ENCODE measurements at places on chromosomes 16 and 17.

- DNase-seq: no peak
Measured at GRCh38 chr17:67582673-67583081, 135.1 kb upstream of the NOL11 start.

- DNase-seq: peak; percentile 86
Measured at GRCh38 chr17:29369831-29370735, 20.1 kb upstream of the TAOK1 start.

DNA sequence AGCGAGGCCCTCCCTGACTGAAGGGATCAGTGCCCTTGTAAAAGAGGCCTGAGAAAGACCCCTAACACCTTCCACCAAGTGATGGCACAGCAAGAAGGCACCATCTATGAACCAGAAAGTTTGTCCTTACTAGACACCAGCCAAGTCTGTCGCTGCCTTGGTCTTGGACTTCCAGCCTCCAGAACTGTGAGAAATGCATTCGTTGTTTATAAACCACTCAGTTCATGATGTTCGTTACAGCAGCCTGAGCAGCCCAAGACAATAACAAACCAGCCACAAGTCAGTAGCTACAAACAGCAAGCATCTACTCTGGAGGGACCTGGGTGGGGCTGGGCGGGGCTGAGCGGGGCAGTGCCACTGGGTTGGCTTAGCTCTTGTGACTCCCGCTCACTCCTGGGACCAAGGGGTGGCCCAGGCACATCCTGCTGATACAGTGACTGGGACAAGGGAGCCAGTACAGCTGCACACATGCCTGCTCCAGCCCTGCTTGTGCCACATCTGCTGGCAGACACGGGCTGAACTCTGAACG, 234.9 kb downstream of the IRF8 start:
- DNase-seq: no peak

GRCh38 chr17:51188271-51188833, 22.1 kb downstream of the NME2 start:
- DNase-seq: no peak

- no peak for DNase-seq
Measured at GRCh38 chr17:40547079-40547784, 18.0 kb downstream of the CCR7 start.

GRCh38 chr17:82566129-82566960, 46.8 kb downstream of the FOXK2 start:
- no peak for DNase-seq

DNA sequence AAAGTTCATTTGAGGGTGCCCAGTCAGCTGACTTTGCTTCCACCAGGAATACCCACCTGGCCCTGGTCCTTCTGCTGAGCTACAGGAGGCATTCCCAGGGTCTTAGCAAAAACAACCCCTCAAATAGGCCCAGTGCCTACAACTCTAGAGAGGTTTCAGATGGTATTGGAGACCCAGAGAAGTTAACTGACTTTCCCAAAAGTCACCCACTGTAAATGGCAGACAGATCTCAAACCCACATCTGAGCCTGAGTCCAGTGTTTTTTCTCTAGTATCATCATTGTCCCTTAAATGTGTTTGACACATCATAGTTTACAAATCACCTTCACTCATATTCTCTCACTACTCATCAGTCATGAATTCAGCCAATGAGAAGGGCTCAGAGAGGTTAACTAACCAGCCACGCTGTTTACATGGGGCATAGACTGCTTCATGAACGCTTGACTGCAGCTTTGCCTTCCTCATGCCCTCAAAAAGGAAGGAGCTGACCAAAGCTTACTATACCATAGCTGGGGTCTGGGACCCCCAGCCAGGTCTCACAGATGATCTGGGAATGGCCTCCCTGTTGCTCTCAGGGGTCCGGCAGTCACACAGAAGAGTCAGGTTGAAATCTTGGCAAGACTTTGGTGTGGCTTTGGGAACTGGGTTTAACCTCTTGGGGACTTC, 3.7 kb downstream of the PHOSPHO1 start:
- DNase-seq: no peak

GRCh38 chr17:21042458-21043295, at the start of gene USP22:
Gene USP22 (minus strand): TSS chr17:21043011. CDS start chr17:21042835, 176 bp downstream.
- peak; percentile 95 for DNase-seq

GRCh38 chr17:74153821-74154430, 49.6 kb upstream of the RPL38 start:
- DNase-seq: no peak

- DNase-seq: no peak
Measured at GRCh38 chr17:45718791-45719190, 65.3 kb upstream of the CRHR1 start.

- DNase-seq: no peak
Measured at GRCh38 chr17:2940352-2940751, 123.1 kb downstream of the OR1D5 start.

DNA sequence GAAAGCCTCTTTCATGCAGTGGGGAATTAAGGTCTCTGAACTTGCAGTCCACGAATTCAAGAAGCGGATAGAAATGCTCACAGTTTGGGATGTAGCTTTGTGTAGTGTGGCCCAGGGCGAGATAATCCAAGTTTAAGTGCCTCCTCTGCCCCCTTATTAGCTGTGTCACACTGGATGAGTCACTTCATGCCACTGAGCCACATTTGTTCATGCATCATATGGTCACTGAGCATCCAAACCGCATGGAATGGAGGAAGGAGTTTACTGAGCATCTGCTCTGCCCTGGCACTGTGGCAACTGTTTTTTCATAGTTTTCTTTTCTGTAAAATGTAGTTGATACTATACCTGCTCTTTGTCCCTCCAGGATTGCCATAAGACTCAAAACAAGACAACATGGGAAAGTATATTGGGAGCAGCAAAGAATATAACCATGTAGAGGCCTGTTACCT, 15.1 kb upstream of the DHX8 start:
- DNase-seq: peak; percentile 92

DNA sequence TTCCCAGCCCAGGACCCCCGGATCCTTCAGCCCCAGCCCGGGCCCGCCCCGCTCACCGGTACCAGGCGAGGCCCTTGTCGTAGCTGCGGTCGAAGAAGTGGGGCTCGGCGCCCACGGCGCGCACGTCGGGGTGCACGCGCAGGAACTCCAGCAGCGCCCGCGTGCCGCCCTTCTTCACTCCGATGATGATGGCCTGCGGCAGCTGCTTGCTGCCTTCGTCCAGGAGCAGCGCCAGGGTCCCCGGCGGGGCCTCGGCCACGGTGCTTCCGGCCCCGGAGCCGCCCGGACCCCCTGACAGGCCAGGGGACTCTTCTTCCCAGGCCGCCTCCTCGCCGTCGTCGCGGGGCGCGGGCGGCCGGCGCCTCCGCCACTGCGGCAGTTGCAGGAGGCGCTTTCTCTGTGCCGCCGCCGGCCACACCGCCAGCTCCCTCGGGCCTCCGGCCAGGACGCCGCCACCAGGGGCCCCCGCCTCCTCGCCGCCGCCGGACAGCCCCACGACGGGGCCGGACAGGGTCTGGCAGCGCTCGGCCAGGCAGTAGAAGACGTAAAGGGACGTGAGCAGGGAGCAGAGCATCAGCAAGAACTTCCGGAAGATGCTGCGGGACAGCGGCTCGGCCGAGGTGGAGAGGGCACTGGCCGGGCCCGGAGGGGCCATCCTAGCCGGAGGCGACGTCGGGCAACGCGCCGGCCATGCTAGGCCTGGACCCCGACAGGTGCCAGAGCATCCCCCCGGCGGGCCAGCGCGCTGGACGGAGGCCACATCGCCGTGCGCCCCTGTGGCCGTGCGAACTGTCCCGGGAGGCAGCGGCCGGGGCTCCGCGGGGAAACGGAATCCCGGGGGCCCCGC, 1.0 kb downstream of the HS3ST3A1 start:
- no peak for DNase-seq

DNA sequence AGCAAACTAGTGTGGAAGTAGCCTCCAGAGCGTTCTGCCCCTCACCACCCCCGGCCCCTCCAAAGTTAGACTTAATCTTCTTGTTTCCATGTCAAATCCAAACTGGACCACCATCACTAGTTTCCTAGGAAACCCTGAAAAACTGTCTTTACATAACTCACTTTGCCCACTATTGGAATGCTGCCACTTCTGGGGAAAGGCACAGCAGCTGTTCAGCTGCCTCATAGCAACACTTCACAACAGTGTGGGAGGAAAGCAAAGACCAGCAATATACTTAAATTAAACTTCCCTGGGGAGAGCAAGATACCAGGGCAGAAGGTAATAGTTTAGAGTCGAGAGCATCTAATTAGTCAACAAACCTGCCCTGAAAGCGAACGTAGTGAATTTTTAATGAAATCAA, 452.2 kb downstream of the KCNJ2 start:
- DNase-seq: no peak
